ENCODE measurements at places on chromosomes 2 and 18. TPM values are rescaled to one million over a fixed set of nuclear protein-coding genes. Genes with fewer than 3 reads are reported as not detected.

The PTRHD1 gene
- total RNA-seq = 17.3 TPM

DNA sequence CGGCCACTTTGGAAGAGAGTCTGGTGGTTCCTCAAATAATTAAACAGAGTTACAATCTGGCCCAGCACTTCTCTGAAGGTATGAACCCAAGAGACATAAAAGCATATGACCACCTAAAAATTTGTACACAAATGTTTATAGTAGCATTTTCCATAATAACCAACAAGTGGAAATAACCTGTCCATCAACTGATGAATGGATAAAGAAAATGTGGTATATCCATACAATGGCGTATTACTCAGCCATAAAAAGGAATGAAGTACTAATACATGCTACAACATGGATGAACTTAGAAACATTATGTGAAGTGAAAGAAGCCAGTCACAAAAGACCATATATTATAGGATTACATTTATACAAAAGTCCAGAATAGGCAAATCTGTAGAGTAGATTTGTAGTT lies 76.0 kb upstream of the RGPD5 start:
- DNase-seq = no peak

The CPLX4 gene
- not detected for total RNA-seq

DNA sequence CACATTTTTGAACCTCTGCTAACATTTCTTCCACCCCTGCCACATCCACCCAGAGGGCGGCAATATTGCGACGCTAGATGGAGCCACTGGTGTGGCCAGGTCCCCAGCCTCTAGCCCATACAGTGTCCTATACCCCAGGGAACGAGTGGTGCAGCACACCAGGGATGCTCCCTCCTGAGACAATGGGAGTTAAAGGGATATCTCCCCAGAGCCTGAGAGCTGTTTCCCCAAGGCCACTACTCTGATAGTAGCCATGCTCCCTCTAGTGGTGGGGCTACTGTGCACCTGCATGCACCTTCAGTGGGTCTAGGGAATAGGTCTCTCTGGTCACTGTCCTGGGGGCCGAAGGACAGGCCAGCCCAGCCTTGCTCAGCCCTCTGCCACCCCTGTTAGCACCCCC lies 336.4 kb upstream of the FSHR start:
- no peak for DNase-seq

DNA sequence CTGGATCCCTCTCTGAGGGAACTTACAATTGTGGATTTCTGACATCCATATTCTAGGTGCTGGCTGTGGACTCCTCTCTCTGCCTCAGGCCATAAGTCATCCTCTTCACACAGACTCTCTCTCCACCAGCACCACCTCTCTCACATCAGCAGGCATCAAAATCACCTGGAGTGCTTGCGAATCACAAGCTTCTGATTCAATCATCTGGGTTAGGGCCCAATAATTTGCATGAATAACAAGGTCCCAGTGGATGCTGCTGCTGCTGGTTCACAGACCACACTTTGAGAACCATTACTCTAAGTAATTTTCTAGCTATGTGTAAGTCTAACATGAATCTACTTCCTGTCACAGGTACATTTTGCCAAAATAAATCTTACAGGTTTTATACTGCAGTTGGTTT lies 214.9 kb downstream of the DSEL start:
- DNase-seq = no peak

GRCh38 chr2:75087736-75088135 lies 111.6 kb downstream of the TACR1 start:
- no peak for DNase-seq

DNA sequence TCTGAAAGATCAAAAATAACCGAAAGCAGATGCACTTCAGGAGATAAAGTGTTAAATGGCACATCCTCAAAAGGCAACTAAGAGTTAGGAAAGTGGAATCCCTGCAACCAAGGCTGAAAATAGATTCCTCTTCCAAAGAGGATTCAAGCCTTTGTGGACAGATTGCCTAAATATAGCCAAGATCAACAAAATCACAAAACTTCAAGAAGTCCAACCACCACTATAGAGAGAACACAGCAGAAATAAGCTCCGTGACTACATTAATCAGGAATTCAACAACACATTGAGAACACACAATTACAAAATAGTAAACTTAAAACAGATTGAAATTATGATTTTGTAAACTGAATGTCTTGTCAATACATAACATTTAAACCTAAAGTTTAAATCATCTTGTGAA lies 165.7 kb downstream of the LNPK start:
- DNase-seq = no peak

DNA sequence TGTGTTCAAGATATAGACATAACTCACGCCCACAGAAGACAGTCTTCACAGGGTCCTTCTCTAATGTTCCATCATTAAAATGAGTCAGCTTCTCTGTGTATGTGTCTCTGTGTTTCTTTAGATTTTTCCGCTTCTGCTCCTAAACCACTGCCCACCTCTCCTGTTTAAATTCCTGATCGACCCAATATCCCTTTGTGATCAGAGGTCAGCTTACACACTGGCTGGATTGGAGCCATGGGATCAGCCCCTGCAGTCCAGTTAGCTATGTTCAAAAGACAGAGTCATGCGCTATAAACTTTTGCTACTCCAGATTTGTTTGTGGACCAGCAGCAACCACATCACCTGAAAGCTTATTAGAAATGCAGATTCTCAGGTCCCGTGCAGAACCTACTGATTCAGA lies 229.2 kb downstream of the C1D start:
- no peak for DNase-seq

- DNase-seq = no peak
These were observed 27.3 kb downstream of the KIF3C start for GRCh38 chr2:25955036-25955435.

The UPP2 gene
- not detected for total RNA-seq

GRCh38 chr2:130251873-130252620 lies 53.8 kb upstream of the TUBA3E start:
- no peak for DNase-seq

The FAM124B gene
- total RNA-seq = 0.34 TPM

DNA sequence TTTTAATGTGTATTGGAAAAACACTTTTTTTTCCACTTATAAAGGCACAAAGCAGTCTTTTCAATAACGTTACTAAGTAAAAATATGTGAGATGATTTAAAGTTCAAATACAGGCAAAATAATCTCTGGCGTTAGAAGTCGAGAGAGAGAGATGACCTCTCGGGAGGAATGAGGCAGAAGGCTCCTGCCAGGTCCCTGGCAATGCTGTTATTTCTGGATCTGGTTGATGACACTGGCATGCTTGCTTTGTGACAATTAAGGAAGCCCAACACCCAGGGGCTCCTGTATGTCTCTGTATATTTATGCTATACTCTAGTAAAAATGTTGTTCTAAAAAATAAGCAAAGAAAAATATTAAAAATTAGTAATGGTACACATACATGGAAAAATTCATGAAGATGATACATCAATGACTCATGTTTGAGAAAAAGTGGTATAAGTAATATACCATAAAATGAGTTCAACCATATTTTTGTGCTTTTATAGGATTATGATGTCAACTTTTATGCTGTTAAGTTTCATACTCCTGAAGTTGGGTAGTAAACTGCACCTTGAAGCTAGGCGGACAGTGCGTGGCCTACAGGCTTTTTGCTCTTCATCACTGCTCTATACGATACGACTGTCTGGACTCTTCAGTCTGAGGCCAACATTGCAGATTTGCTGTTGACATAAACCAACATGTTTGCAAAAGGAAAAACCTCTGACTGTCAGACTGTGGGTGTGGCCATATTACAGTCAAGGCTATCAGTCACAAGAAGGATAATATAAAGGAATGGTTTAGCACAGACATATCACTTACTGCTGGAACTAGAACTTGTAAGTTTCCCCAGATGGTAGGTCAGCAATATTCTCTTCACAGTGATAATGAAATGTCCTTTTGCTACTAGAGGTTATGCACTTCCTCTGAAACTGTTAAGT lies 19.8 kb downstream of the VPS4B start:
- no peak for DNase-seq

The TBR1 gene
- 0.05 TPM for total RNA-seq

DNA sequence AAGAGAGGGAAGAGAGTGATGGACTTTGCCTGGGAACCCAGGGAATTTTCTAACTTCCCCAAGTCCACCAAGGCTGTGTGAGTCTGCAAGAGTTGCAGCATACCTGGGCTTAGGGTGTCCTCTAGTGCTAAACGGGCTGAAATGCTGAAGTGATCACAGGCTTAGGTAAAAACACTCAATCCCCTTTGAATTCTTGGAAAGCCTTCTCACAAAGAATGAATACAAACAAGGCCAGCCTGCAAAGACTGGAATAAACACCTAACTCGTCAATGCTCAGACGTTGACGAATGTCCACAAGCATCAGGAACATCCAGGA lies 30.0 kb upstream of the BMP10 start:
- DNase-seq = no peak

DNA sequence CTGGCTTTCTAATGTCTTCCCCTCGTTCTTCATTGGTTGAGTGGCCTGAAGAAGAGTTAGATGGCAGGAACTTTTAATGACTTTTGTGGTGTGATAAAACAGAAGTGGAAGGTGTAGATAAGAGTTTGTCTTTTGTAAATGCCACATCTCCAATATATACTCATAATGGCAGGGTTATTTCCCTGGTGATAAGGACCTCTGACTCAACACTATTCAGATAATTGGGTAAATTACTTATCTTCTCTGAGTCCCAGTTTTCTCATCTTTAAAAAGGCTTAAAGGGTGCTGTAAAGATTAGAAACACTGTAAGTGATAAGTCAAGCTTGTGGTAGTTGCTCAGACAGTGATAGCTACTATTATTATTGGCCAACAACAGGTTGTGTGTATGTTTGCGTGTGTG lies 9.5 kb downstream of the KLHL14 start:
- DNase-seq = no peak

The SLC9A2 gene
- total RNA-seq = not detected

- no peak for DNase-seq
These were observed 520.1 kb downstream of the BCL11A start for GRCh38 chr2:60033325-60033724.

- DNase-seq = no peak
These were observed 105.8 kb upstream of the SPOPL start for GRCh38 chr2:138395565-138396306.

- DNase-seq = no peak
These were observed 39.2 kb downstream of the FECH start for GRCh38 chr18:57547260-57547659.

DNA sequence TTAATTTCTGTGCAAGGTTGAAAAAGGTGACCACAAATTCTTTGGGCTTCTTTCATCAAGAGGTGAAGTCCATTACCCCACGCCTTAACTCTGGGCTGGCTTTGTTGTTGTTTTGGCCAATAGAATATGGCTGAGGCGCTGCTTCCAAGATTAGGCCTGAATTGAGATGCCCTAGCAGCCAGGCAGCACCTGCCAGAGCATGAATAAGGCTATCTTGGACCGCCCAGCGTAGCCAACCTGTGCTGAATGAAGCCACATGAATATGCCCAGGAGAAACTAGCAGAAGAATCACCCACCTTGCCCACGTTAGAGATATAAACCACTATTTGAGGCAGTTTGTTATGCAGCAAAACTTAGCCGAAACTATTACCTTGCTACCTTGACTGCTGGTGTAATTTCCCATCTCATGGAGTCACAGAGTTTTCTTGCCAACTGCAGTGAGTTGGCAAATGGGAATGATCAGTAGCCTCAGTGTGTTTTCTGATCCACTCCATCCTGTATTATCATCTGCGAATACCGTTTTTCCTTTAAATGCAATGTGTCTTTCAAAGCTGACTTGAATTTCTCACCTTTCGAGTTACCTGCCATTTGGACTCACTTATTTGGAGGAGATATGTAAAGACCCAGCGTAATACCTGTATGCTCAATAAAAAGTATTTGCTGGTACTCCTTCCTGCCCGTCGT lies 679 bp downstream of the TSGA10 start:
- DNase-seq = no peak

GRCh38 chr2:37625796-37626571 lies 45.5 kb downstream of the CDC42EP3 start:
- DNase-seq = no peak

The FAM210A gene
- total RNA-seq = 29.5 TPM

DNA sequence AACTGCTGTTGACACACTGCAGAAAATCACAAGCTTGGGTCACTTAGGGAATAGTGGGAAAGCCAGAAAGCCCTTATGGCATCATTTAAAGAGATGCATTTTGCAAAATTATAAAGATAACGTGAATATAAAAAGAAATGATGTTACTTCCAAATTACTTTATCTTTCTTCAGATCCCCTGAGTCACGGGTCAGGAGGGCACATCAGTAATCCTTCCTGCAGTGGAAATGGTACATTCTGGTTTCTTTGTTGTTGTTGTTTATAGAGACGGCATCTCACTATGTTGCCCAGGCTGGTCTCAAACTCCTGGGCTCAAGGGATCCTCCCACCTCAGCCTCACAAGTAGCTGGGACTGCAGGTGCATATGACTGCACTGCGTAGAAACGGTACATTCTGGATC lies 9.8 kb upstream of the EPG5 start:
- no peak for DNase-seq

- no peak for DNase-seq
These were observed 44.5 kb downstream of the USP37 start for GRCh38 chr2:218523651-218524050.

GRCh38 chr2:123103902-123104301 lies 921.2 kb upstream of the CNTNAP5 start:
- DNase-seq = no peak

GRCh38 chr2:48424866-48425265 lies 105.1 kb upstream of the STON1 start:
- no peak for DNase-seq

- no peak for DNase-seq
These were observed 213.9 kb upstream of the CYP26B1 start for GRCh38 chr2:72361521-72361920.

DNA sequence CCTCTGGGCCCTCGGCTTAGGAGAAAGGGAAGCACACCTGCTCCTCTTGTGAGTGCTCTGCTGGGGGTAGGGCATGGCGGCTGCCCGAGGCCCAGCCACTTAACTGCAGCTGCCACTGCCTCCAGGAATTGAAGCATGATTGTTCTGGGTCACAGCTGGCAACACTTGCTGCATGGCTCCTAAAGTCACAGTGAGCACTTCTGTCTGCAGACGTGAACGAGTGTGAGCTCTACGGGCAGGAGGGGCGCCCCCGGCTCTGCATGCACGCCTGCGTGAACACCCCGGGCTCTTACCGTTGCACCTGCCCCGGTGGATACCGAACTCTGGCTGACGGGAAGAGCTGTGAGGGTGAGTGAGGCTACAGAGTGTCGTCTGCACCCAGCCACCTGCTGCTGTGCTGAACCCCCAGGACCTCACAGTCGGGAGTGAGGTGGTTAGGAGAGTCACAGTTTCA lies 44.4 kb downstream of the FBLN7 start:
- peak; percentile 28 for DNase-seq

DNA sequence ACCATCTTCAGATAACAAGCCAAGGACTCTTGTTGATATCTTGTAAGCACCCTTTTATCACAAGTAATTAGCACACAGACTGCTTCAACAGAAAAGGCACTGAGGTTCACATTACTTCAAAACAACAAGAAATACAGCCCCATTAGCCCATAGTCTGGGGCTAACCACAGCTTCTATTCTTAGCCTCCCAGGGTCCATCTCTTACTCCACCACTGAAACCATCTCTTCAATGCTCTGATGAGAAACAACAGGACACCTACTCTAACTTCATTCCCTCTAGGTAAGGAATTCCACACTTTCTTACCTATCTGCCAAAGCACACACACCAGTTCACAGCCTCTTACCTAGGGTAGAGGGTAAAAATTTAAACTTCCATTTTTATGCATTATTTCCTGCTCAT lies 26.4 kb upstream of the CYTIP start:
- DNase-seq = no peak

All from activated T-helper 1 cell treated with anti-CD3 and anti-CD28 coated beads, Interleukin-12 subunit alpha, Interleukin-12 subunit beta, Interleukin-2, Interleukin-4 antibody, amounts not matched to agents 30 ng/mL and 10 ng/mL and 1 ng/mL, durations not matched to agents 14 hours and 24 hours and 36 hours (primary cell).